Neural crest cell (in vitro differentiated cells): ENCODE measurements at places on chromosomes 7 and 10. TPM values are rescaled to one million over a fixed set of nuclear protein-coding genes. Genes with fewer than 3 reads are reported as not detected.

The TSPAN12 gene
- total RNA-seq = 15.7 and 18.2 TPM in 2 replicates

The CPEB3 gene
- total RNA-seq = 1.4 and 1.6 TPM in 2 replicates

The ASL gene
- total RNA-seq = 23.0 and 23.6 TPM in 2 replicates

The PRKAR2B gene
- 14.2 and 14.4 TPM in 2 replicates for total RNA-seq

The FZD8 gene
- total RNA-seq = 3.5 and 3.7 TPM in 2 replicates

The MACC1 gene
- total RNA-seq = 0.12 TPM in 1 of 2 replicates, not detected in the other

The PHYHIPL gene
- 17.1 and 17.5 TPM in 2 replicates for total RNA-seq

The NEBL gene
- total RNA-seq = 8.4 TPM in 2 replicates

The AKR1C4 gene
- not detected in 2 replicates for total RNA-seq

The ABLIM1 gene
- total RNA-seq = 35.8 and 40.2 TPM in 2 replicates

The SP8 gene
- total RNA-seq = 33.7 and 34.1 TPM in 2 replicates

The BCCIP gene
- total RNA-seq = 89.7 and 89.8 TPM in 2 replicates

The PTPRZ1 gene
- 202 and 207 TPM in 2 replicates for total RNA-seq

The TCF7L2 gene
- 34.8 and 39.7 TPM in 2 replicates for total RNA-seq

The ACSM6 gene
- not detected in 2 replicates for total RNA-seq

The EPHA1 gene
- total RNA-seq = not detected in 2 replicates

The SNX10 gene
- total RNA-seq = 5.0 and 5.4 TPM in 2 replicates

The AP1S1 gene
- total RNA-seq = 78.8 and 90.1 TPM in 2 replicates

The GNAI1 gene
- total RNA-seq = 25.2 and 26.7 TPM in 2 replicates

The RNF32 gene
- total RNA-seq = 1.2 and 1.4 TPM in 2 replicates

The CYP2W1 gene
- total RNA-seq = not detected in 2 replicates

The ADAM8 gene
- total RNA-seq = 3.6 and 4.5 TPM in 2 replicates

The SEMA4G gene
- total RNA-seq = 7.0 and 9.1 TPM in 2 replicates

The ZNF425 gene
- 4.9 and 5.8 TPM in 2 replicates for total RNA-seq

The RBP4 gene
- total RNA-seq = not detected in 2 replicates

The IKZF1 gene
- 5.9 and 8.5 TPM in 2 replicates for total RNA-seq

The IDE gene
- total RNA-seq = 49.1 and 51.1 TPM in 2 replicates

The ADAM22 gene
- 12.1 and 13.4 TPM in 2 replicates for total RNA-seq
